NCI-H1105 treated with DMSO at 0.1 percent for 48 hours (cell line): ENCODE measurements at places on chromosomes 11 and 22.

DNA sequence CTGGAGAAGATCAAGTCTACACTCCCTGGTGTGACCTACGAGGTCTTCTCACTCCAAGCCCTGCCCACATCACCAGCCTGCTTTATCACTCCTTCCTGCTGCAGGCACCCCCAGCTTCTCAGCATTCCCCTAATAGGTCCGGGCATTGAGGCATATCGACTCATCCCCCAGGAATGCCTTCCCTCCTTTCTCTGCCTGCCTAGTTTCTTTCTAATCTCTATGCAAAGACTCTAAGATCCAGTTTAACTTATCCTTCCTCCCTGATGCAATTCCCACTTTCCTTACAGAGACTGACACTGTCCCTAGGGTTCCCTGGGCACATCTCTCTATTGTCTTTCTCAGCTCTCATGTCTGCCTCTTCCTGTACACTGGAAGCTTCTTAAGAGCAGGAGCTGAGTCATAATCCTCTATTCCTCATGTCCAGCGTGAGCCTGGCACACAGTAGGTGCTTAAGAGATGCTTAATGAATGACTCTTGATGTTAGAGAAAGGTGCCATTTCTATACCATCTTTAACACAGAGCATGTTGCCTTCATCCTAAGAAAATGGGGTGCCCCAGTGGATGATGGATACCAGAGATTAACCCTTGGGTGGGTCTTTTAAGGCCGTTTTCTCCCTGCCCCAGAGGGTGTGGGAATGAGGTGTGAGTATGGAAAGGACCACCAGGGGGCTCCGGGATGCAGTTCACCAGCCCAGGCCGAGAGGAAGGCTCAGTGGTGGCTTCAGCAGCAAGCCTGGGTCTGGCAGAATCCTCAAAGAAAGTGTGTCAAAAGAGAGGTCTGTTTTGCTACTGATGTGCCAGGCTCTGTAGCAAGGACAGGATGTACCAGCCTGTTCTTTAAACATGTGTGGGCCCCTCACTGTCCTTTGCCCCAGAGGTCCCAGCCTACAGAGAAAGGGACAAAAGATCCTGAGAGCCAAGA lies 34.7 kb downstream of the PARVA start:
- peak; percentile 61 for DNase-seq

GRCh38 chr11:70586261-70587074 lies 188.1 kb downstream of the CTTN start:
- DNase-seq, result no peak

DNA sequence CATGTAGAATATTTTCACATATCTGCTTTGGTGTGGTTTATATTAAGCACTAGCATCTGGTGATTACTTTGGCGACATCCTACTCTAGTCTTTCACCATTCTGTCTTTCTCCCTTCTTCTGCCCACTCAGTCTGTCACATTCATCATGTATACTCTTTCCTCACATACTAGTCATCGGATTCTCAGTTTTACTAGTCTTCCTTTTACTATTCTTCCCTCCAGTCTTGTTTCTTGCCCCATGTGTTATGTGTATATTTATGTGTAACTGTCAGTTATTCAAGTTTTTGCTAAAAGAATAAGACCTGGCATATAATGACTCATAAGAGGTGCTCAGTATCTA lies 4.6 kb upstream of the DIXDC1 start:
- no peak for DNase-seq

DNA sequence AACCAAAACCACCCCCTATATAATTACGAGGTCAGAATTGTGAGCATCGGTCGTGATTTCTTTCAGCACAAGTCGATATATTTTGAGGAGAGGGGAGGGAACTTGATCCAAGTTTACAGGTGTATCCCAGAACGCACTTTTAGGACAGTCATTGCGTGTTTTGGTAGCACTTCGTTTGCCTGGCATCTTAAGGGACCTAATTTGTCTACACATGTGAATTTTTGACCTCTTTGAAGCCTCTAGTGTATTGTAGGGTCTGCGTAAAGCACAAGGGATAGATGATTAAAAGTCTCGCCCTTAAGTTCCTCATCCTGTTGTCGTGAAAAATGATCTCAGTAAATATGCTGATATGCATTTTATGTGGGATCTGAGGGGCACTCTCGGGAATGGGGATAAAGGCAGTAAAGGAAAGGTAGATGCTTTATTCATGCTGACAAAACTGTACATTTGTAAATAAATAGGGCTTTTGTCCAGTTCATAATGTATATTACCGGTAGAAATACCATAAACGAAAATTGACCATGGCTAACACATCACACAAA lies 632 bp upstream of the CCDC34 start:
- DNase-seq, result no peak

DNA sequence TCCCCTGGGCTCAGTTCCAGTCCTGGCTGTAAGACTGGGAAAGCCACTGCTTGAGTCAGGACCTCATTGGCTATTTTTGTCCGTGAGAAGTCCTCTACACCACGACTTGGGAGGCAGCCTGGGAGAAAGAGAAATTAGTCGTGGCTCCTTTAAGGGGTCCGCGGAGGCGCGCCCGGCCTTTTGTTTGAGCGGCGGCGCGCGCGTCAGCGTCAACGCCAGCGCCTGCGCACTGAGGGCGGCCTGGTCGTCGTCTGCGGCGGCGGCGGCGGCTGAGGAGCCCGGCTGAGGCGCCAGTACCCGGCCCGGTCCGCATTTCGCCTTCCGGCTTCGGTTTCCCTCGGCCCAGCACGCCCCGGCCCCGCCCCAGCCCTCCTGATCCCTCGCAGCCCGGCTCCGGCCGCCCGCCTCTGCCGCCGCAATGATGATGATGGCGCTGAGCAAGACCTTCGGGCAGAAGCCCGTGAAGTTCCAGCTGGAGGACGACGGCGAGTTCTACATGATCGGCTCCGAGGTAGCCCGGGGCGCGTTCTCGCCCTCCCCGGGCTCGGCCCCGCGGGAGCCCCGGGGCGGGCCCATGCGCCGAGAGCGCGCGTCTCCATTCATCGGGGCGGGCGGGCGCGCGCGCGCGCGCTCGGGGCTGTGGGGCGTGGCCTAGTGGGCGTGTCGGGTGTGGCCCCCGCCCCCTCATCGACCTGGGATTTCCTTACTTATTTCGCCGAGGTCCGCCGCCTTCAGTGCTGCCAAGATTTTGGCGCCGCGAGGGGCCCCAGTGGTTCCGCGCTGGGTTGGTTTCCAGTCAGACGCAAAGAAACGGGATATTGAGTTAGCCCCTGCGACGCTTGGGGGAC lies at the start of gene SMARCB1:
Gene SMARCB1, plus strand, starts transcription at position 215 of the 848 bp plus-strand sequence. Its CDS starts 204 bp downstream, at position 419.
- DNase-seq, result peak; percentile 72

DNA sequence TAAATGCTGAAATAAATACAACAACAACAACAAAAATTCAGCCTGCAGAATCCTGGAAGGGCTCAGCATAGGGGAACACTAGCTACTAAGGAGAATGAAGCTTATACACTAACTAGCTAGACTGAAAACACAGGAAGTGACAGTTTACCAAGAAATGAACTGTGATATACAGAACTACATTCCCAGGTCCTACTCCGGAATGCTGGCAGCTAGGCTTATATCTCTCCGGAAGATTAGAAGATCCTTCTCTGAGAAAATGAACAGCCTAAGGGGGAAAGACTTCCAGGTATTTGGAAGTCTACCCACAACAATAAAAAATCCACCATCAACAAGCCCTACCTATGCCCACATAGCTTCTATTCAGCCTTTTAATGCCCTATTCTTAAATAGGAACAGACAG lies 31.0 kb downstream of the CCDC34 start:
- DNase-seq, result no peak
